Mesothelial cell of epicardium (in vitro differentiated cells): ENCODE measurements at places on chromosomes 12 and 14. TPM values are rescaled to one million over a fixed set of nuclear protein-coding genes. Genes with fewer than 3 reads are reported as not detected.

Gene FERMT2
- total RNA-seq, result 75.8 to 85.3 TPM (median 78.4 TPM) in 3 replicates

Gene ORMDL2
- 24.8 to 28.3 TPM (median 26.3 TPM) in 3 replicates for total RNA-seq

- DNase-seq, result no peak
Measured at GRCh38 chr12:76420222-76420621, 72.0 kb upstream of the BBS10 start.

DNA sequence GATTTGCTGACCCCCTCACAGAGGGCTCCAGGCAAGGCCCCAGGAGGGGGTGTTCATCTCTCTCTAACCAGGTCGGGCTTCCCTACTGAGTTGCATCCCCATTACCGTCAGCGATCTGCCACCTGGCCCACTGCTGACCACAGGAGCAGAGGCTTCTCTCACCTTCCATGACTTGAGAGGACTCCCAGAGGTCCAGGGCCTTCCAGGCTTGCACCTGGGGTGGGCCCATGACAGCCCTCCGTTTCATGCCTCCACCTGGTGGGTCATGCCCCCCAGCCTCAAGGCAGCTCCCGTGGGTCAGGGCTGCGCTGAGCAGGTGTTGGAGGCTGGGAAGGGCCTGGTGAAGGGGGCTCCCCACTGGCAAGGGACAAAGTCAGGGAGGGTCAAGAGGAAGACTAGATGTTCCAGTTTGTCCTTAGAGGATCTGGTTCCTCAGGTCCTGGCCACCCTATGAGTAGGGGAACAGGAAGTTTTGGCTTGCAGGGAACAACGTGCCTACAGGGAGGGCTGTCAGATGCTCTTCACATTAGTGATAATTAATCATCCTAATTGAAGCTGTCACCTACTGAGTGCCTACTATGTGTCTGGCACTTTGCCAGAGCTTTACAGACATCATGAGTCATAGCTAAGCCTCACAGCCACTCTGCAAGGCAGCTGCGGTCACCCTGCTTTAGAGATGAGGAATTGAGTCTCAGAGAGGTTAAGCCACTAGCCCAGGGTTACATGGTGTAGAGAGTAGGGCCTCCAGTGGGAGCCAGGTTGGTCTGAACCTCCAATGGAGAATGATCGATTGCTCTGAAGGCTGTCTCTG is 13.8 kb downstream of the NFKBIA start:
- no peak for DNase-seq

- no peak for DNase-seq
Measured at GRCh38 chr14:28966416-28967233, 200.0 kb downstream of the FOXG1 start.
